ENCODE measurements at places on chromosomes 4 and X. TPM values are rescaled to one million over a fixed set of nuclear protein-coding genes. Genes with fewer than 3 reads are reported as not detected.

- no peak for DNase-seq
These were observed 34.1 kb upstream of the SRD5A3 start for GRCh38 chr4:55311792-55312488.

DNA sequence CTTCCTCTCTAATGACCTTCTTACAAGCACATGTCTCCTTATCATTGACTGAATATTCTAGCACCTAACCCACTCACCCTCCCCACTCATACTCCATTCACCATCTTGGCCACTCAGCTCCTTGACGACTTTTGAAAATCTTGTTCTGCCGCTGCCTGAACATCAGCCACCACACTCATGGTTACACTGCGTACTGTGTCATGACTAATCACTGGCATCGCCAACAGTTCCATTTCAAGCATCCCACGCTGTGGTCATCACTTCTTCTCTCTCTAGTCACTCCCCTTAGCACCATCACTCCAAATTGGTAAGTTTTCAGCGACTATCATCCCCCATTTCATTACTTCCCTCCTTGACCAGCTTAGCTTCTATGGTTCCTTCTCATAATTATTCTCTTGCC lies 352.8 kb downstream of the MAPK10 start:
- no peak for DNase-seq

Gene MAGEC2
- total RNA-seq: not detected

Gene KIAA1210
- 0.10 TPM for total RNA-seq

Gene CPLX1
- 0.64 TPM for total RNA-seq

DNA sequence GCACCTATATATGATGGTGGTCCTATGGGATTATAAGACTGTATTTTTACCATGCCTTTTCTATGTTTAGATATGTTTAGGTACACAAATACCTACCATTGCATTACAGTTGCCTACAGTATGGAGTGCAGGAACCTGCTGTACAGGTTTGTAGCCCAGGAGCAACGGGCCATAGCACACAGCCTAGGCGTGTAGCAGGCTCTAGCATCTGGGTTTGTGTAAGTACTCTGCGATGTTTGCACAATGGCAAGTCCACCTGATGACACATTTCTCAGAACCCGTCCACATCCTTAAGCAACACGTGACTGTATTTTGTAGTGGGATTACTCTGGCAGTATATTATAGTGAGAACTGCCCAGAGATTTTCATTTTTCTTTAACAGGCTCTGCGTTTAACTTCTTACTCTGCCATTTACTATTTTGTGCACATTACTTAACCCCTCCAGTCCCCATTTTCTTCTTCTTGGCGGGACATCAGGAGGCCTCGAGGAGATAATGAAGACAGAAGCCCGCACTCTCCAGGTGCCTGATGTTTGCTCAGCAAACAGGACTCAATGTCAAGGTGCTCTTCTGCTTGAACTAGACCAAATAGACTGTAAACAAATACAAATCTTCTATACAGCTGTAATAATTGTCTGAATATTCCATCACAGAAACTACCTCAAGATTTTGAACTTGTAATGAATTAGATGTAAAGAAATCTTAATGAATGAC lies 102.0 kb upstream of the PDLIM3 start:
- DNase-seq: no peak

- peak; percentile 45 for DNase-seq
These were observed 436.6 kb downstream of the SPRY1 start for GRCh38 chr4:123833171-123833643.

- DNase-seq: no peak
These were observed 21.7 kb downstream of the PJA1 start for GRCh38 chrX:69143530-69143929.

DNA sequence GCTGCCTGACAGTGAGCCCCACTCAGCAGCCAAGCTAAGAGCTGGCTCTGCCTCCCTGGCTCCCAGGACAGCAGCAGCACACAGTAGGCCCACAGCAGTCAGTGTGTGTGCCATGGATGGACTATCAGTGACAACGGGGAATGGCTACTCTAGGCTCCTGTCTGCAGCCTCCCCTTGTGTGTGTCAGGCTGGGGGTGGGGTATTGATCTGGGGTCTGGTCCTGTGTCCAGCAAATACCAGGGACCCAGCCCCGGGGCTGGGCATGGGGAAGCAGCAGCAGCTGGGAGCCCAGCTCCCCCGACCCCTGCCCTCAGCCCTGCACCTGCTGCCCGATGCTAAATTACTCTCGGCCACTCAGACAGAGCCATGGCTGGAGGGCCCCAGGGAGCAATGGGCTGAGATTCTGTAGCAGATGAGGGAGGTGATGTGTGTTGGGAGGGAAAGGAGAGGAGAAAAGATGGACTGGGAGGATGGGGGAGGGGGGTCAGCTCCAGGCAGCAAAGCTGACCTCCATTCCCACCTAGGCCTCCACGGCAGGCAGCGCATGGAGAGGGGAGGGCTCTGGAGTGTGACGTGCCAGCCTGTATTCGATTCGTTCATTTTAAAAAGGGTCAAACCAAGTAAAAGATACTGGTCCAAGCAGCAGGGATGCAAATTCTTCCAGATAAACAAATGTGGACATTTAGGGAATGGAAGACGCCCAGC lies 61.3 kb upstream of the CRMP1 start:
- DNase-seq: no peak

Gene HTR2C
- total RNA-seq: 2.2 TPM

DNA sequence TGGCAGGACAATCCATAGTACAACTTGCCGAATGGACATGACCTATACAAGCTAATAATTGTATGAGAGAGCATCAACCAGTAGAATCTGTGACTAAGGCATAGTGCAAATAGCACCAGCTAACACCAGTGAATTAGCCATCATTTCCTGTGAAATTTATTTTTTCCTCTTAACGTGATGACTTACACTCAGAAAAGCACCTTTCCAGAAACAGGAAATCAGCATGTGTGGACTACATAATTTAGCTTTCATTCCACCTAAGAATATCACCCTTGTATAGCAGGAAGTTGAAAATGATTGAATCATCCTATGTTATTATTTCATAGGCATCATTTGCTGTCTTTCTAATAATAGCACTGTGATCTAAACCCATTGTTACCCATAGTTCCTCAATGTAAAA lies 1393.4 kb upstream of the PCDH7 start:
- DNase-seq: peak; percentile 50

Gene PJA1
- total RNA-seq: 32.1 TPM

Gene MAP3K15
- 0.86 TPM for total RNA-seq

DNA sequence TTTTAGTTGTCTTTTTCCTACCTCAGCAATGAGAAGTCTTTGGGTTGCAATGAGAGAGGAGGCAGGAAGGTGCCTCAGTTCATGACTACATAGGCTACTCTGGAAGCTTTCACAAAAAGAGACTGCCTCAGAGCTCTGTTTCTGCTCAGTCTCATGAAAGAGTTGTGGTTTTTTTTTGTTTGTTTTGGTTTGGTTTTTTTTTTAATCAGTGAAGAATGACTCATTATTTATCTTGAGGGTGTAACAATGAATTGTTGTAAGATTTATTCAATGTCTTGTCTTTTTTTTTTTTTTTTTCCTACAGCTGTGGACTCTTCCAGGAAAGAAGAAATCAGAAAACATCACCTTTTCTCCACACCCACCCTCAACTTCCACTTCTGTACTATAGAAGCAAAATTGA lies 67.5 kb upstream of the CXCL13 start:
- DNase-seq: peak; percentile 65

Gene RENBP
- 0.62 TPM for total RNA-seq

- peak; percentile 4 for DNase-seq
These were observed 168.4 kb upstream of the GK2 start for GRCh38 chr4:79576429-79576753.

Gene HTATSF1
- total RNA-seq: 63.0 TPM

DNA sequence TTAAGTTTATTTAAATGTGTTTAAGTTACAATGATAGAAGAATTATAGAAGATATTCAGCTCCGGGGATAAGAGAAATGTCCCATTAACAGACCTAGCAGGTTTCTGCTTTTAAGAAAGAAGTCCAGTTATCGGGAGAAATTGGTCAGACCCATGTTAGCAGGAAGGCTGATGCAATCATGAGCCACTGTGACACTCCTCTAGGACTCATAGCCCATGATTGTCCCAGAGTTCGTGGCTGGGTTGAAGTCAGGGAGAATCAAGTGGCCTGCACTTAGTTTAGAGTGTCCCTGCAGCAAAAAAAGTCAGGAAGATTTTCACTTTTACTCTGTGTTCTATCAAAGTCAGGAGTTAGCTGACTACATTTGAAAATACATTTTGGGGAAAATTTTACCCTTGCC lies 72.0 kb downstream of the TMEM144 start:
- DNase-seq: no peak

Gene SPANXA2
- 2.1 TPM for total RNA-seq

DNA sequence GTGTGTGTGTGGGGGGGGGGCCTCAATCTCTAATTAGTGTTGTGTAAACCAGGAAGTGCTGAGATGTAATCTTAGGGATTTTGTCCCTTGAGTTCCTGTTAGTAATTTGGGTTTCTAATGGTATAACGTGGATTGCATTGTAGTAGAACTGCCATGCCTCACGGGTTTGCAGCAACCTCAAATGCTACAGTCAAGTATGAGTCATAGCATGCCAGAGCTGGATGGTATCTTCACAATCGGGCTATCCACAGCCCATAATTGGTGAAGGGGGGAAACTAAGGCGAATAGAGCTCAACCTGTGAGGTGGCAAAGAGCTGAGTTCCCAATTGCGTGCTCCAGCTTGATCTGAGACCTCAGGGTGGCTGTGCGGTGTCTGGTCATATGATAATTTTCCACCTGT lies 2.2 kb upstream of the FMR1NB start:
- peak; percentile 55 for DNase-seq

DNA sequence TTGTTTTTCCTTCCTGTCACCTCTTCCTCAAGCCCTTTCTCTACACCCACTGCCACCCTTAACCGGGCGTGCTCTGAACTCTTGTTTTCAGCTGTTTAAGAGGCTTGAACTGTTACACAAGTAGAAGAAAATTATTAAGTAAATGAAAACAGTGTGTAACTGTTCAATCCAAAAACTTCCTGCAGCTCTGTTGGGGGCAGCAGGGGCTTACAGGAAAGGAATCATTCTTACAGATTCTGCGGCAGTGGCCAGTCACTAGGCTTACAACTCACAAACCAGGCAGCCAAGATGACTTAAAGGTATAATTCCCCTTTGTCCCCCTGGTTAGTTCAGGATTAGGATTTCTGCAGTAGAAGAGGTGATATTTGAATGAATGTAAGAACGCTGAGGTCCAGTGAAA lies 70.2 kb upstream of the ETNPPL start:
- no peak for DNase-seq

Gene CXCL13
- not detected for total RNA-seq

Gene UTP3
- total RNA-seq: 15.6 TPM

Gene NAP1L2
- total RNA-seq: 0.60 TPM

Gene SLC4A4
- not detected for total RNA-seq

- no peak for DNase-seq
These were observed 197.8 kb downstream of the FRAS1 start for GRCh38 chr4:78254893-78255292.

GRCh38 chr4:26751838-26752237 lies 108.8 kb upstream of the STIM2 start:
- no peak for DNase-seq

DNA sequence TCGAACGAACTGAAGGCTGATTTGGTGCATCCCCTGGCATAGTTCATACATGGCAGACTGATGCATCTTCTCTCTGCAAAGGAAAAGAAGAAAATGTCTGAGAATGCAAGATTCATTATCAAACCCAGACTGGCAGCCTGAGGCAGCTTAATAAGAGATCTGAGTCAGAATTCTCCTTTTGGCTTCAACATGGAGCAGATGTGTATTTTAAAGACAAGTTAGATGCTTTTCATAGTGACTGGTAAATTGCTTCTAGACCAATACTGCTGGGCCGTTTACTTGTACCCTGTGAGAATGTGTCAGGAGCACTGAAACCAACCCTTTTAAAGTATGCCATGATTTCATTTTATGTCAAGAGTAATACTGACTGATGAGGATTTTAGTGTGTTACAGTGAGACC lies 322.0 kb downstream of the NR3C2 start:
- no peak for DNase-seq

DNA sequence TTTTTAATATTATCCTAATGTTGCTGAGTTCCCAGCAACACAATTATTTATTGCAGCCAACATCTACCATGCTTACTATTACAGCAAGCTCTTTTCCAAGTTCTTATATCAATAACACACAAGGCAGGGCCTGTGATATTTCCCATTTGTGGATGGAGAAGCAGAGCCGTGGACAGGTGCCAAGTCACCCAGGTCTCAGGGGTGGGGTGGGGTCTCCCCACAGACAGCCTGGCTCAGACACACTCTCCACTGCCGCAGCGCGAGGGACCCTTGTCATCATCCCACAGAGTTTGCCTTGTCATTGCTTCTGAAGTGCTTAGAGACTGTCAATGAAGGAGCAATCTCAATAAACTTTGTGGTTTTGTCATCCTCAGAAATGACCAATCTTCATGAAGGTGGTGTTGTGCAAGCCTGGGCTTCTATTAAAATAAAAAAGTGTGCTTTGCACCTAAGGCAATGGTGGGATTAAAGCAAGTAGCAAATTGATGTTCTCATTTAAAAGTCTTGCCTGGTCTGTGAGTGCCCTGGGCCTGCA lies 76.1 kb downstream of the SORBS2 start:
- no peak for DNase-seq

- no peak for DNase-seq
These were observed 4.1 kb upstream of the S100P start for GRCh38 chr4:6689506-6689960.

DNA sequence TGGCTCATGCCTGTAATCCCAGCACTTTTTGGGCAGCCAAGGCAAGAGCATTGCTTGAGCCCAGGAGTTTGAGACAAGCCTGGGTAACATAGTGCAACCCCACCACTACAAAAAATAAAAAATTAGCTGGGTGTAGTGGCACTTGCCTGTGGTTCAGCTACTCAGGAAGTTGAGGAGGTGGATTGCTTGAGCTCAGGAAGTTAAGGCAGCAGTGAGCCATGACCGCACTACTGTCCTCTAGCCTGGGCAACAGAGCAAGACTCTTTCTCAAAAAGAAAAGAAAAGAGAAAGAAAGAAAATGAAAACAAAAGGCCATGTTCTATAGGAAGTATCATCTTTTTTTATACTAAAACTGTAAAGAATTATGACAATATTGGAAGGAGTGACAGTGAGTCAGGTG lies 38.5 kb downstream of the NEK1 start:
- DNase-seq: no peak

GRCh38 chr4:110154582-110154981 lies 43.8 kb downstream of the ELOVL6 start:
- DNase-seq: no peak

- DNase-seq: peak; percentile 29
These were observed 25.9 kb upstream of the HMX1 start for GRCh38 chr4:8897251-8898167.

Gene GAGE12J
- total RNA-seq: not detected

DNA sequence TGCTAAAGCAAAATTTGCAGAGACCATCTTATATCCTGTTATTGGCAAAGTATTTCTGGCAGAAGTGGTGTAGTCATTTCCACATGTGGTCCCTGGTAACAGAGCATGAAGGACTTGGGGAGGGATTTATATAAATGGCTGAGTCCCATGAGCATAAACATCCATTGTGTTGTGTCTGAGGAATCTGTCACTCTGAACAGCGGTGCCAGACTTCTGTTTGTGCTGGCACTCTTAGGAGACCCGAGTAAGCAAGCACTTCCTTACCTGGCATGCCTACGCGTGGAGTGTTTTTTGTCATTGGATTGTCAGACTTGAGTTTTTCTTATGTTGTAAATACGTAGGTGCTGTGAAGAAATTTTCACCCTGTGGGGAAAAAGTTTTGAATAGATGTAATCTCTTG lies 285.9 kb downstream of the ARHGAP10 start:
- DNase-seq: no peak

Gene CLIC2
- 4.8 TPM for total RNA-seq

Gene CHRDL1
- total RNA-seq: not detected

GRCh38 chr4:183332447-183332846 lies 10.2 kb upstream of the CLDN24 start:
- no peak for DNase-seq

All from A172 (cell line).